ENCODE measurements at places on chromosomes 13 and 19.

DNA sequence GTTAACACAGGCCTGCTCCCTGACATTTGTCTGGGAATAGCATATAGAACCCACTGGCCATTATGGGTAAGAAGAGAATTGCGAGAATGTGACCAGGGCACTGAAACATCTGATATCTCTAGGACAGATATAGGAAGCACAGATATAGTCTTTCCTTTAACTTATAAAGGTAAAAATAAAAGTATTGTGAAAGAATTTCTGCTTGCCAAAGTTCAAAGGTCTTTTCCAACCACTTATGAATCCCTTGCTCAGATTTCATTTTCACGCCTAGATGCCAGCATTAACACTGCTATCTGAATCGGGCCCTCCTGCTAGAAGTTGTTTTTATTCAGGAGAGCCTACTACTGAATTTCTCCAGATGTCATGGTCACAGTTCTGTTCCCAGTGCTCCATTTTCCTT, 27.7 kb downstream of the BBC3 start:
- no peak for DNase-seq

DNA sequence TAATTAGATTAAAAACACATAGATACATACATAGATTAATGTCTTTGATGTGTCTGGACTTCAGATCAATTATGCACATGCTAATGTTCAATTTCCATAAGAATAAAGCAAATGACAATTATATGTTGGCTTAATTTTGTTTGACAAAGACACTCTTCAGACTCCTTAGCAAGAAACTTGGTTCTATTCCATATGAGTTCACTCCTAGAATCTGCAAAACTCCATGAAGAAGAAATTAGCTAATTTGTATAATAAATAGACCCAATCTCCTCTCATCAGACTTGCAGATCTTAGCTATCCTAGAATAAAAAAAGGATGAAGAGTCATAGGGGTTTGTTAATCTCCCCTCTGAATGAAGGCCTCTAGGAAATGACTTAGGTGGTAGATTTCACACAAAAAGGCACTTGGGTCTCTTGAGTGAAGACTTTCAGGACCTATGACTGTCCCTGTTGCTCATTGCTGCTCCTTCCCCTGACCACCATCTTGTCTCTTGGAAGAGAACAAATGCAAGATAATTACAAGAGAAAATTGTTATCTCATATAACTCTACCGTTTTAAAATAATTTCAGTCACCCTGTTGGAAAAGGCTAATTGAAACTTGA, 302.2 kb downstream of the EFNB2 start:
- DNase-seq, result no peak

DNA sequence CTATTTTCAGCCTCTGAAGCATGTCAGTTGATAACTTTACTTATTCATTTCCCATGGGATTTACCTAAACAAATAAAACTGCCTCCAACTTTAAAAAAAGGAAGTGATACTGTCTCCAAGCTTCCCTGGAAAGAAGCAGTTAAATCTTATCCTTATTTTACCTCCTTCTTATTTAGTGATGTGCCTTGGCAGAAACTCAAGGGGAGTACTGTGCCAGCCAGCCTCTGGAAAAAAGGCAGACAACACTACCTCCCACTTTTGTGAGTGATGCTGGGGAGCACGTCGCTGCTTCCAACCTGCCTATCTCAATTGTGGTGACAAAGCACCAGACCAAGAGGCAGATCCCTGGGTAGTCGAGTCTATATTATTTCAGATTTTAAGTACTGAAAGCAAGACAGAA, 765.6 kb downstream of the DIAPH3 start:
- no peak for DNase-seq

DNA sequence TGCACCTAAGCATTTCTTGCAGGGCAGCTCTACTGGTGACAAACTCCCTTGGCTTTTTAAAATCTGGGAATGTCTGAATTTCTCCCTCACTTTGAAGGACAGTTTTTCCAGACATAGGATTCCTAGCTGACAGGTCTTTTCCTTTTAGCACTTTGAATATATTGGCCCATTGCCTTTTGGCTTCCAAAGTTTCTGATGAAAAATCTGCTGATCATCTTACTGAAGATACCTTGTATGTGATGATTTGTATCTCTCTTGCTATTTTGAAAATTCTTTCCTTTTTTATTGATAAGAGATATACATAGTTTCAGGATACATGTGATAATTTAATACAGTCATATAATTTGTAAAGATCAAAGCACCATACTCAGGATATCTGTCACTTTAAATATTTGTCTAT, 211.1 kb downstream of the ZIC5 start:
- no peak for DNase-seq

GRCh38 chr19:19647037-19647835, 3.8 kb upstream of the GMIP start:
- DNase-seq, result no peak

DNA sequence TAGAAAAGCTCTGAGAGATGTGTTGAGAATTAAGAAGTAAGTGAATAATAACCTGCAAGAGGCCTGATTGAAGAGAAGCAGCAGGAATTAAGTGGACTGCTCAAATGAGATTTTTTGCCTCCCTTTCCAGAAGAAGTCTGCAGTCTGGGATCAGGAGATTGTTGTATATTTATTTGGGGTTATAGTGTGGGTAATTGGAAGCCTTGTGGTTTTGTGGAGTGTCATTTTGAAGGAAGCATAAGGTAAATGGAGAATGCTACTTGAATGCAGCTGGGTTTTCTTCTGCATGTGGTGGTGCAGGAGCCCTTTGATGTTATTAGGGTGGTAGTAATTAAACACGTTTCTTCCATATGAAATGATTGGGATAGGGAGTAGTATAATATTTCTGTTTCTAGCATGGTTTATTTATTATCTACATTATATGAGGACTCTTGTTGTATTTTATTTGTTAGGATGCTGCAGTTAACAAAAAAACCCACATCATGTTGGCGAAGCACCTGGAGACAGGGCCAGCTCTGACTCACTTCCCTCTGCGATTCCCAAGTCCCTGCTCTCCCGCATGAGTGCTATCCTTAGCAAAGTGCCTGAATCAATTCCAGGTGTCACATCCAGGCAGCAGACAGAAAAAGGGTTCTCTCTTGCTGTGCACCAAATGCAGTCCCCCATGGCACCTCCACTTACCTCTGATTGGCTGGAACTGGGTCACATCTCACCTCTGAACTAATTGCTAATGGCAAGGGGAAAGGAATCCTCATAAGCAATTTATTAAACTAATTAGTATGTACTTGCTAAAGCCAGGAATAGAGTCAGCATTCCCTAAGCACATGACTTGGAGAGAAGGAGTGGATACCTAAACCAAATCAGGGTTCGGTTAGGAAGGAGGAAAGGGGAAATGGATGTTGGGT, 54.8 kb downstream of the DGKH start:
- no peak for DNase-seq

- DNase-seq, result no peak
Observed at GRCh38 chr13:113746671-113747070, 12.4 kb upstream of the TMEM255B start.
